ENCODE measurements at places on chromosomes 2 and 18.

DNA sequence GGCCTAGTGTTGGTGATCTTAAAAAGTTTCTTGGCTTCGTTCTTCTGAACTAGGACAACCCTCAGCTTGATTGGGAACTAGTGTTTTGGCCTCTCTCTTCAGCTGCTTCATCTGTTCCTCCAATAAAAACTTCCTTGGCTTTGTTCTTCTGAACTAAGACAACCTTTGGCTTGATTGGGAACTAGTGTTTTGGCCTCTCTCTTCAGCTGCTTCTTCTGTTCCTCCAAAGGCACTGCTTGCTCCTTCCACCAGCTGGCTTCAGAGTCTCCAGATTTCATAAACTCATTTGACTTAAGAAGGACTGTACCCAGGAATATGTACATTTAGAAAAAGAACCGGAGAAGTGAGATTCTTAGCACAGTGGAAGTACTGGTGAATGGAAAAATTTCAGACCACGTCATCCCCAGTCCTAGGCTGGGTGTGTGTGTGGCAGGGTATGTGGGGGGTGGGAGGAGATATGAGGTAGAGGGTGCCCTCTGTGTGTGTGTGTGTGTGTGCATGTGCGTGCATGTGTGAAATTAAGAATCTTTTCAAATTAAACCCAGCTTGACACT, 20.4 kb downstream of the IL1R2 start:
- DNase-seq = no peak

- peak; percentile 31 for DNase-seq
Measured at GRCh38 chr2:104434318-104434792, 419.6 kb upstream of the POU3F3 start.

- no peak for DNase-seq
Measured at GRCh38 chr2:149205143-149205542, 125.2 kb upstream of the LYPD6 start.

DNA sequence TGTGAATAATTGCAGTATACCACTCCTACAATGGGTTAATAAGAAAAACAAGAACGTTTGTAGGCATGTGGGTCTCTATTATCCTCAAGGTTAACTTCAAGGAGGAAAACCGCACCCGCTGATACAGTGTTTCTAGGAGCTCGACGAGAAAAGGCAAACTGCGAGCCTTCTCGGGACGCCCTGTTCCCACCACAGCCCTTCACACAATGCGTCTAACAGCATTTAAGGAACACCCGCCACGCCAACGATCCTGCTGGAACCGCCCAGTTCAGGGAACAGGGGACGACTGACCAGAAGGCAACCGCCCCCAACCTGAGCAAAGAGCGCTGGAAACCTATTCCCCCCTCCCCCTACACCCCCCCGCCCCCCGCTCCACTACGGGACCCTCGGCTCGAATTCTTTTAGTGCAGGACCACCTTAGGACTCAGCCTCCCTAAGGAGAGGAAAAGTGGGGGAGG, 710 bp upstream of the TMSB10 start:
- DNase-seq = peak; percentile 60

GRCh38 chr2:214064471-214064870, 346.4 kb upstream of the VWC2L start:
- DNase-seq = no peak

- DNase-seq = no peak
Measured at GRCh38 chr2:234450431-234451124, 46.3 kb downstream of the ARL4C start.

DNA sequence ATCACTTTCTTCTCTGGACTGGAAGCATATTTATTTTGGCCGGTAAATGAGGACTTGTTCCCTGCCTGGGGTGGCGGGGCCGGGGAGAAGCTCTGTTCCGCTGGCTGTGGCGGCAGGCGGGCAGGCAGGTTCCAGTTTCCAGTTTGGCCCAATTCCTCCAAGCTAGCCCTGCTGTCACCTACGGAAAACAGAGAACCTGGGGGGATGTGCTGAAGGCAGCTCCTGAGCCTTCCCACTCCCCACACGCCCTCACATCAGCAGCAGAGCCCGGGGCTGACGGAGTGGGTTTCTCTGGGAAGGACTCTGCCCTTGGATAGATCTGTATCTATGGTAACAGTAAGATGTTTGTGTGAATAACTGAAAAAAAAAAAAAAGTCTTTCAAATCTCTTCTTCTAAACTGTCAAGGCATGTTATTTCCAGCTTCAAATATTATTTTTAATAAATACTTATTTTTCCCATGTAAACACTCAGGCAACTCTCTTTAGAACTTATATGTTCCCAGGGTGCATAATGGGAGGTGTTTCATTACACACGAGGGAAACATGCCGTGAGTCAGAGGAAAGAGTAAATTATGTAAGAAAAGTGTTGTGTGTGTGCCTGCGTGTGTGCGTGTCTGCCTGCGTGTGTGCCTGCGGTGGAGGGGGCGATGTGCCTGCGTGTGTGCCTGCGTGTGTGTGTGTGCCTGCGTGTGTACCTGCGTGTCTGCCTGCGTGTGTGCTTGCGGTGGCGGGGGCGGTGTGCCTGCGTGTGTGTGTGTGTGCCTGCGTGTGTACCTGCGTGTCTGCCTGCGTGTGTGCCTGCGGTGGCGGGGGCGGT, 116.1 kb upstream of the ZNF516 start:
- no peak for DNase-seq

DNA sequence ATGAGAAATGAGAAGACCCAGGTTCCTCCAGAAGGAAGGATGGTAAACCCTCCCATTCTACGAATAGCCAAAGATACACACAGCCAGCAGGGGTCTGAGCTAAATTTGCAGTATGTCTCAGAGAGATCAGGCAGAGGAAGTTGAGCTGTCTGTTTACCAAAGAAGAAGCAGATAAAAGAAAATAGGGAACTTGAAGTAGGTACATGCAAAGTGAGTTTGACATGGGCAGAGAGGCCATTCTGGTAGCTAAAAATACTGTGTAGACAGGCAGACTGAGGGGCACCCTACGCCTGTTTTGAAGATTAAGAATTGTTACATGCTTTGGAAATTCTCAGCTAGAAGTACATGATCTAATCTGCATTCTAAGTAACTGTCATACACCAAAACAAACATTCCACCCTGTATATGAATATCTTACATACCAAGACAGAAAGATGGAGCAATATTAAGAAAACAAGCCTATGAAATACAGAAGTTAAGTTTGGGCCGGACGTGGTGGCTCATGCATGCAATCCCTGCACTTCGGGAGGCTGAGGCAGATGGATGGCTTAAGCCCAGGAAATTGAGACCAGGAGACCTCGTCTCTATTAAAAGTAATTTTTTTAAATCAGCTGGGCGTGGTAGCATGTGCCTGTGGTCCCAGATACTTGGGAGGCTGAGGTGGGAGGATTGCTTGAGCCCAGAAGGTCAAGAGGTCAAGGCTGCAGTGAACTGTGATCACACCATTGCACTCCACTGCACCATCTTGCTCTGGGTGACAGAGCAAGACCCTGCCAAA, 157.9 kb downstream of the ANKRD44 start:
- DNase-seq = no peak

GRCh38 chr2:120331903-120332302, 14.0 kb upstream of the INHBB start:
- DNase-seq = no peak

DNA sequence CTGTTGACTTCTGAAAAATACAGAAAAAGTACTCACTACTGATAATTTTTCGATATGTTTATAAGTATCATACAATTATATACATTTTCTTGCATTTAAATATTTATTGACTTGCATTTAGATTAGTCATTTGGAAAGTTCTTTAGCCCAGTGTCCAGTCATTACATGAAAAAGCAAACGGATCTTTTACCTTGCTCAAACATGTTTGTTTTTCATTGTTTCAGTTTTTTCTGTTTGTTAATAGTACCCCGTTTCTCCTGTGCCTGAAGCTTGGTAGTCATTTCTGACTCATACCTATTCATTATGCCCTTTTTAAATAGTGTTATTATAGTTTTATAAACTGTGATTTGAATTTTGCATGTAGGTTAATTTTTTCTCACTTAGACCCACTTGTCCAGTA, 28.1 kb downstream of the CEP192 start:
- DNase-seq = no peak

DNA sequence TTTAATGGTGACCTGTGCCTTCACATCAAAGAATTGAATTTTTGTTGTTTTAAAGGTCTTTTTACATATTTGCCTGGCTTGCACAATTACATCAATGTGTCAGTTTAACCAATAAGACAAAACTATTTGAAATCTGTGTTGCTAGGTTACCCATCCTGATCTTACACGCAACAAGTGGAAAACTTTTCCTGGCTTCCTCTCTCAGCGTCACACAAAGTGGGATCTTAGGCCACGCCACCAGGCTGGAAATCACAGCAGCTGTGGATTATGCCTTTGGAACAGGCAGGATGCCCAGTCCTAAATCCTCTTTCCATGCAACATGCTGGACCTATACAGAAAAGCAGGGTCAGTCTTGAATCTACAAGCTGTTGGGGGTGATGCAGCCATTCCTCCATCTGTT, 298.2 kb upstream of the HNRNPA3 start:
- DNase-seq = no peak

DNA sequence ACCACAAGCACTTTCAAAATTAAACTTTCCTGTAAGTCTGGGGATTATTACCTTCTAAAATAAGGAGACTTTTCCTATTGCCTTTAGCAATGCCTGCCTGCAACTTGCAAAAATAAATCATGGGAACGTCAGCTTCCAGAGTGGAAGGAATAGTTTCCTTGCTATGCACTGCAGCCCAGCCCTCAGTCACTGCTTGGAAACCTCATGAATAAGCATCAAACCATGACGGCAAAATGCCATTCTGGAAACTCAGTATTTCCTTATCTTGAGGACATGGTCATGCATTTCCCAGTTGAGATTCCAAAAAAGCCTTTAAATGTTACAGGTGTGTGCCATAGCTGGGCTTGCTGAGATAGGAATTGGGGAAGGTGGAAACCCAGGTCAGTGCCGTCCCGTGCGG, 84.2 kb upstream of the OTOS start:
- no peak for DNase-seq

DNA sequence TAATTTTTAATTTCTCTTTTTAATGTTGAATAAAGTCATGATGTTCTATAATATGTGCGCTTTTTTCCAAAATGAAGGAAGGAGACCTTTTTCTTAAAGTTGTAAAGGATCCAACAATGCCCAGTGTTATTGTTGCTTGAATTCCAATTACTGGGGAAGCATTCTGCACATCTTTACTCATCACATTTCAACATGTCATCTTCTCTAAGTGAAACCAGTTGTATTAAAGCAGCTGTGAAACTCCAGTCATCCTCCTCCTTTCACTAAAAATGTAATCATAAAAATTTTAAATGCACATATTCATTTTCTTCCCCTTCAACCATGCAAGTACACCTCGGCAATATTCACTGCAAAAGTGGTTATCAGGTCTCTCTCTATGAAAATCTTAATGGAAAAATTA, 722.7 kb downstream of the TSN start:
- DNase-seq = no peak

DNA sequence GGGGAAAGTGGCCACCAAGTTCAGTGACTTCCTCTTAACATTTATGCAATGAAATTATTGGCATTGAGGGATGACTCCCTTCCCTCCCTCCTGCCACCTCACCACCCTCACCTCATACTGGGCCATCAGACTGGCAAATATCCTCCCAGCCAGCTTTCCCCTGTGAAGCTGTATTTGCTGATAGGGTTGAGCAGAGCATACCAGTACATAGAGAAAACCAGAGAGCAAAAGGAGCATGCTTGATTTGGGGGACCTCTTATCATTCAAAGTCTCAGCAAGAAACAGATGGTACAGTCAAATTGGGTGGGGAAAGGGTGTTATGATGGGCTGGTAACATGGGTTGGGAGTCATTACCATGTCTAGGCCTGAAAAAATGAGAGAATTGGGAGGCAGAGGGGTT, 19.1 kb upstream of the B3GNT2 start:
- no peak for DNase-seq

- peak; percentile 97 for DNase-seq
Measured at GRCh38 chr2:96665083-96665569, 22.6 kb downstream of the FER1L5 start.
